Heart right ventricle (tissue), 16 donors: ENCODE measurements at places on chromosomes 13 and 19.

DNA sequence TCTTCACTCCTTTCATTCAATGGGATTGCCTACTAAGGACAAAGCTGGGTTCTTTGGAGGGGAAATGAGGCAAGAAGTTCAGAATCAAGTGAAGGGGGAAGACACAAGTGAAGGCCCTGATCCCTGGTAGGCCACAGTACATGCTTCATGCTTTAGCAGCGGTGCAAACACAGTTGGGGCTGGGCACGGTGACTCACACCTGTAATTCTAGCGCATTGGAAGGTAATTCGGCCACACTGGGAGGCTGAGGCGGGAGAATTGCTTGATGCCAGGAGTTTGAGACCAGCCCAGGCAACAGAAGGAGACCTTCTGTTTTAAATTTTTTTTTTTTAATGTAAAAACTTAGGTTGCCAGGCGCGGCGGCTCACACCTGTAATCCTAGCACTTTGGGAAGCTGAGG is 23.4 kb upstream of the GATAD2A start:
- no peak for DNase-seq

DNA sequence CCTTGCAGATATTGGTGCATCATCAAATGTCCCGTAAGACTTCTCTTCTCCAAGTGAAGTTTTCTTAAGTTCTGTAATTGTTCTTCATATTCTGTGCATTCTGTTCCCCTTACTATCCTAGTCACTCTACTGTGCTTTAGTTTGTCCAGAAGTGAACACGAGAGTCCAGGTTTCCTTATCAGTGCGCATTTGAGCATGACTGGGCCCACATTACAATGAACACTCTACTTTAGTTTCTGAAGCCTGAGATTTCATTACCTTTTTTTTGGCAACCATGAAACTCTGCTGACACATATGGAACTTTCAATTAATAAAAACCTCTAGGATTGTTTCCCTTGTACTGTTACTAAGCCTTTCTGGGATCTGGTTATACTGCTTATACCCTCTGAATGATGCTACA is 270.0 kb downstream of the KCNRG start:
- DNase-seq, result no peak

DNA sequence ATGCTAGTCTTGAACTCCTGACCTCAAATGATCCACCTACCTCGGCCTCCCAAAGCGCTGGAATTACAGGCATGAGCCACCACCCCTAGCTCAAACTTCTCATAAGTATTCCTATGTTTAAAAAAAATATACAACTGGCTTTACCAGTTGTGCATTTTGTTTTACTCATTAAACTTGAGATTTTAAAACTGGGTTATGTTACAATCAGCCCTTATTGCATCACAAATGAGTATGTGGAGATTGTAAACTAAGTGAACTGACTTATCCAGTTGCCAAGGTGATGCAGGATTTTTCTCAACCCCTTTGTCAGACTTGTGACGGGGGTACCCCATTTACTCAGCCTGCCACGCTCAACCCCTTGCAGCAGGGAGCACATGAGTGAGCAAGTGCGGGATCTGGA is 14.4 kb upstream of the GTF2F2 start:
- no peak for DNase-seq

- DNase-seq, result peak; percentile 71
Measured at GRCh38 chr13:102897371-102898138, 51.7 kb downstream of the ERCC5 start.

DNA sequence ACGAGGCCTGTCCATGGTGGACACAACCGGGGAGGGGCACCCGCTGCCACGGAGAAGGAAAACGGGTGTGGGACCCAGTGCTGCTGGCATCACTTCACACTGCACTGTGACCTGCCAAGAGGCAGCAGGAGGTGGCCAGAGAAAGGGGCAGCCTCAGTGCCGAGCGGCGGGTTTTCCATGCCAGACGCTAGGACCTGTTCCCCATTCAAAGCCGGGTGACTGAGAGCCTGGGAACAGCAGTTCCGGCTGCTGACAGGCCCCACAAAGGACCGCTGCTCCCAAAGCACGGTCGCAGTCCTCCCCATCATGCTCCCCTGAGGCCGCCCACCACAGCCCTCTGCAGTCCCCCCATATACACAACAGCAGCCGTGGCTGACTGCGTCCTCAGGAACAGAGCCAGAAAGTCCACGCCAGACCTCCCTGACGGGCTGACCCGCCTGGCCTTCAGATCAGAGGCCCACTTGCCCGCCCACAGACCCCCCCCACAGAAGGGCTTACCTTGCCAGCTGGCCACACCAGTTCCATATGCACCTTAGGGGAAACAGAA is 5.4 kb downstream of the AKAP8 start:
- DNase-seq, result no peak

DNA sequence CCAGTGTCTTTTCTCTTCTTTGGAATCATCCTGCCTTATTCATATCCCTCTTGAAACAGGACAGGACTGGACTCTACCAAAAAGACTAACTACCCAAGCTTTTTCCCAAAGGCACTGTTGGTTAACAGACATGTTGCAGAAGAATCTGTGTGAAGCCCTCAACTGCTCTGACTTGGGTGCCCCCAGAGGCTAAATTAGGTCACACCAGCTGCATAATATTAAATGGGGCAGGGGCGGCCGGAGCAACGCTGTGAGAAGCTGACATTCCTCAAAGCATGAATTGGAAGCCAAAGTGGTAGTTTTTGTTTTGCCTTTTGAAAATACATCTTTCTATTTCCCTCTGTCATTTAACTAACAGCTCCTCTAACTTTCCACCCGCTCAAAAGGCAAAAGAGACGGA is 185.9 kb downstream of the LHFPL6 start:
- DNase-seq, result no peak

DNA sequence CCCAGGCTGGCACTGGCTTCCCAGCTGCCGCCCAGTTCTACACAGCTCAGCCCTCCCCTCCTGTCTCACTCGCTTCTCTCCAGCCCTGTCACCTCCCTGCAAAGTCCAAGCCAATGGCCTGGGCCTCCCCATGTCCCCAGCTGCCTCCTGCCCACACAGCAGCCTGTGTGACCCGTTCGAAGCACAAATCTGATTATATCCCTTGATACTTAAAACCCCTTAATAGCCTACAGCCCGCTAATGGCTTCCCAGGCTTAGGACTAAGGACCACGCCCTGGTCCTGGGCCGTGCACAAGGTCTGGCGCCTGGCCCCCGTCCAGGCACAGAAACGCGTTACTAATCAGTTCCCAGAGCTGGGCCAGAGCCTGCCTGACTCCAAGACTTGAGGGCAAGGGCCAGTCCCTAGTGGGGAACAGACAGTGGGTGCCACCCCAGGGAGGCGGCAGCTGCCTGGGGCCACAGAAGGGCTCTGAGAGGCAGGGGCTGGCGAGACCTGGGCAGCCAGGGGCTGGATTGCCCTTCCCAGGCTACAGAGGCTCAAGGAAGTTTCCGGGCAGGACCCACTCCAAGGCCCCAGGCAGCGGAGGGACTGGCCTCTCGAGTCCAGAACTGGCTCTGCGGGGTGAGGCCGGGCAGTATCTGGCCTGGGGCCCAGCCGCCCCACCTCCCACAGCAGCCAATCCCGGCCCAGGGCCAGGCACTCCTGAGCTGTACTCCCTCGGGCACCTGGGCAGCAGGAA is 10.4 kb downstream of the XAB2 start:
- no peak for DNase-seq

GRCh38 chr13:78193846-78194245 is 275.2 kb upstream of the EDNRB start:
- DNase-seq, result no peak

DNA sequence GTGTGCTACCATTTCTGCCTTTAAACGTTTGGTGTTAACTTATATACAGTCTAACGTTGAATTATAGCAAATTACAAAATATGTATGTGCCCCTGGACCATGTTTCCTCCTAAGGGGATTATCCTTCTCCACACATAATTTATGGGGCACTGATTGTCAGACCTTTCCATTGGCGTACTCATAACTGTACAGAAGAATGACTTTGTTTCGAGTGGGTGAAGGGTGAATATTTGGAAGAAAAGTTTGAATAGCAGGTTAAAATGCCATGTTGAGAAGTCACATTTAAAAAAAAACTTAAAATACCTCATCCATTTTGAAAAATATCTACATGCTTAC is 58.8 kb downstream of the SLC10A2 start:
- DNase-seq, result no peak

GRCh38 chr13:26442541-26442940 is 114.9 kb upstream of the WASF3 start:
- DNase-seq, result no peak

- DNase-seq, result no peak
Measured at GRCh38 chr19:58356766-58357480, 3.6 kb upstream of the A1BG start.

DNA sequence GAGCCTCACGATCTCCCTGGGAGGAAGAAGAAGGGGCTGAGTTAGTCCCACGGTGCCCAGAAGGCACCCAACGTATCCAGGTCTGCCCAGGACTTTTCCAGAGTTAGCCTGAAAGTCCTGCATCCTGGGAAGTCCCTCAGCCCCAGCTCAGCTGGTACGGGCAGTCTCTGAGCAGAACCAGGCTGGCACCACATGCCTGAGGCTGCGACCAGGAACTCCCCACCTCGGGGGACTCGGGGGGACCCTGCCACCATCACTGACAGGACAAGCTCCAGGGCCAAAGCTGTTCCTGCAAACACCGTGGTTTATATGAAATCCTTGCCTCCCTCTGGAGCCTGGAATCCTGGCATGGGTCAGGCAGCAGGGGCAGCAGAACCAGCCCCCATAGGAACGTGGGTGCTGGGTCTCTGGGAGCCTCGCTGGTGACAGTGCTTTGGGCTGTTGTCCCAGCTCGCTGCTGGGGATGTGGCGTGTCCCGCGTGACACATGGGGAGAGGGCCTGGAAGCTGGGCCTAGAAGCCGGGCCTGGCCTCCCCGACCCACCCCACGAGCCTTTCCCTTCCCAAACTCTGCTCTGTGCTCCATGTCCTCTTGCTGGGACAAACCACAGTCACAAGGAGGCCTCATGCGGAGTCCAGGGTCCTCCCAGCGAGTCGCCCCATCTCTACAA is 55.5 kb downstream of the GNG7 start:
- DNase-seq, result no peak

GRCh38 chr13:43305416-43305815 is 282.0 kb downstream of the DNAJC15 start:
- DNase-seq, result no peak

DNA sequence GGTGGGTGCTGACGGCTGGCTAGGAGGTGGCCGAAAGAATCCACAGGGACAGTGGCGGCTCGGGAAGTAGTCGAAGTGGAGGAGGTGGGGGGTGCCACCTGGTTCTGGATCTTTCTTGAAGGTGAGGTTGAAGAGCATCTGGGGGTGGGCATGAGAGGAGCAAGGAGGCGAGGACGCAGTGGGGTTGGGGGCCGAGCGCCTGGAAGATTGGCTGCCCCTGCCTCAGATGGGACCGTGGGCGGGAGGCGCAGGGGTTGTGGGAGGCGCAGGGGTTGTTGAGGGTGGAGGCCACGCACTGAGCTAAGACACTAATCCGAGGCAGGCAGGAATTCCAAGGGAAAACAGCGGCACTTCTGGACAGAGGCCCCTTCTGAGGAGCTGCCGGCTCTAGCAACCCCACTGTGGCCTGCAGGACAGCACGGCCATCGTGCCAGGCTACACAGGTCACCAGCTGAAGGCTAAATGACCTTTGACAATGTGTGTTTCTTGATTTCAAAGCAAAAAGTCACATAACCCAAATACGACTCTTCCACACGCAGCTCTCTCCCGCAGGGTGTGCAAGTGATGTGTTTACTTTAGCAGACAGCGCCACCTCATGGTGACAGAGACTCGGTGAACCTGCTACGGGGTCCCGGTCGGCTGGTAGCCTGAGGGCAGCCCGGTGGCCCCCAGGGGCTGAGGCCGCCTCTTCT is 44.1 kb upstream of the RANBP3 start:
- DNase-seq, result peak; percentile 83

DNA sequence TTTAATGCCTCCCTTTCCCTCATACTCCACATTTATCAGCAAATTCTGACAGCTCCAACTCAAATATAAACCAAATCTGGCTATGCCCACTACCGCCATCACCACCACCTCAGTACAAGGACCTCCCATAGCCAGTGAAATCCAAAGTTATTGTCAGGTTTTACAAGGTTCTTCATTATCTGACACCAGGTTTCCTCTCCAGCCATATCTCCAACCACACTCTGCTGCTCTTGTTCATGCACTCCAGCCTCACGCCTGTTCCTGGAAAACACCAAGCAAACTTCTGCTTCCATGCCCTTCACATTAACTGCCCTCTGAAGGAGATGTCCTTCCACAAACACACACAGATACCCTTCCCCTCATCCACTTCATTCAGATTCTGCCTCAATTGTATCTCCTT is 102.2 kb upstream of the MIR17HG start:
- DNase-seq, result no peak

- no peak for DNase-seq
Measured at GRCh38 chr19:14115756-14116155, 1.8 kb downstream of the PRKACA start.

DNA sequence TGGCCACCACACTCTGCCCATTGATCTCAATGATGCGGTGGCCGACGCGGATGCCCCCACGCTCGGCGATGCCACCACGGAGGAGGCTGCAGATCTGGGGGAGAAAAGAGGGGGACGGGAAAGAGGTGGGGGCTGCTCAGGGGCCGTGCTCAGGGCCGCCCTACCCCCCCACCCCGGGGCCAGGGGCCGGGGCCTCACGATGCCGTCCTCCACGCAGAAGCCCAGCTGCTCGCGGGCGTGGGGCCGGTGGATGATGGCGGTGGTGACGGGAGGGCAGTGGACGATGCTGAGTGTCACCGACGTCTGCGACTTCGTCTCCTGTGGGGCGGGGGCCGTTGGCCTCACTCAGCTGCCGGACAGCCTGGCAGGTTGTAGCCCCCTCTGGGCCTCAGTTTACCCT is 10.3 kb downstream of the APBA3 start:
- DNase-seq, result no peak

DNA sequence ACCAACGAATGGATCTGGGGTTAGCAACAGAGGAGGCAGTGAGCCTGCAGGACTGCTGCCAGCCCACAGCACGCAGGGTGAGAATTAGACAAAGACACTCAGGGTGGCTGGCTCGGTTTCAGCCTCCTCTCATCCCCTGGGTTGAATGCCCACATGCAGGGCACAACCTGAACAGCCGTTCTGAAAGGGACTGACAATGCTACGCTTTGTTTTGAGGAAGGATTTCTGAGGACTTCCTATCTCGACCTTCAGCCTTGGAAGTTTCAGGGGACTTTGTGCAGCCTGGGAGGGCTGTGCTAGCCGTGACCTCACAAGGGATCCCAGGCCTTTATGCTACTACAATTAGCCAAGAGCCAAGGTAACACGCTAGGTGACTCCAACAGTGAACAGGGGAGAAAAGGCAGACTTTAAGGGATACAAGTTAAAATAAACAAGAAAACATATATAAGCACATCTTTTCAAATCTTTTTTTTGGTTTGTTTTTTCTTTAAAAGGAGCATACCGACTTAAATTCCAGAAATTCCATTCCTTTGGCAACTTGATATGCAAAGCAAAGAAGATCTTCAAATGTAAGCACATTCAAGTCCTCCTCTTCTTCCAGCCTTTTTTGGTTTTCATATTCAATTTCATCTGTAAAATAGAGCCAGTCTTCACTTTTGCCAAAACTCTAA is 34.5 kb upstream of the URAD start:
- DNase-seq, result no peak
